ENCODE measurements at places on chromosomes 7 and 10.

DNA sequence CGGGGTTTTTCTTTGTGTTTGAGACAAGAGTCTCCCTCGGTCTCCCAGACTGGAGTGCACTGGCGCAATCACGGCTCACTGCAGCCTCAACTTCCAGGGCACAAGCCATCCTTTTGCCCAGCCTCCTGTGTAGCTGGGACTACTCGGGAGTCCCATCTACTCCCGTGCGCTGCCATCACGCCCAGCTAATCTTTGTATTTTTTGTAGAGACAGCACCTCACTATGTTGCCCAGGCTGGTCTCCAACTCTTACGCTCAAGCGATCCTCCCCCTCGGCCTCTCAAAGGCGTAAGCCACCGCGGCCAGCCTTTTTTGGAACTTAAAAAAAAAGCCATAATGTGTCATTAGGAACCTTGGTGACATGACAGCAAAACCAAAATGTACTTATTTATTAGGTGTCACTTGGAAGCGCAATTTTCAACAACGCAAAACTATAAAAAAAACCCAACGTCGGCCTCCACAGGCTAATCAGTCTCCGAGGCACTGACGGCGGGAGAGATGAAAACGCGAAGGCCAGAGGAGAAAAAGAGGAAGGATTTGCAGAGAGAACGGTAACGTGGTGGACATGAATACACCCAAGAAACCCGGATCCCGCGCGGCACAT is 911 bp upstream of the HNRNPH3 start:
- DNase-seq: peak; percentile 20

DNA sequence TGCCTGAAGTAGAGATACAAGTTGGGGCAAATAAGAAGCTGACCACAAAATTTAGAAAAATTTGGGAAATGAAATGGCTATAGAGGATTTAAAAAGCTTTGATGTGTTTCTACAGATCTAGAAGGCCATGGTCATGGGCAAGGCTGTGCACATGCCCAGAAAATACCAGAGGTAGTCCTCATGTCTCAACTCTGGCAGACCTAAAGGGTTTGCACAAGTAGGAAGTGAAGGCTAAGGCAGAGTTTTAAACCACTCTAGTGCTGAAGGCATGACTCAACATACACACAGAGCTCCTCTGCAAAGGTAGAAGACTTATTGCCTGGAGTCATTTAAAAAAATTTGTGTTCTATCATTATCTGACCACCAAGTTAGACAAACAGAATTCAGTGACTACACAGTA is 364.6 kb downstream of the CCSER2 start:
- DNase-seq: no peak

- DNase-seq: peak; percentile 20
These were observed 689 bp upstream of the SMARCD3 start for GRCh38 chr7:151249034-151249731.

DNA sequence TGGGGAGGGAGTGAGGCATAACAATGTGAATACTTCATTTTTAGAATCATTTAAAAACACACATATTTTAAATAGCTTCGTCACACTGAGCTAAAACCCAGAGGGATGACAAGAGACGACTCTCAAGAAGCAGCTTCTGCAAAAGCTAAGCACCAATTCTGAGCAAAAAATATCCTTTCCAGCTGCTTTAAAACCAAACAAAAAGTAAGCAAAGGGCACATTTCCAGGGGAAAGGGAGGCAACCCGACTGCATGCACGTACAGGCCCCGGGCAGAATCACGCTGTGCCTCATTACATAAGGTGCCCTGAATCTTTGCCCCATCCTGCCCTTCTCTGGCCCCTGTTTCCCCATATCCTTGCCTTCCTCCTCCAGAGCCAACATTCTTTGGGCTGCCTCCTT is 78.4 kb downstream of the DGKI start:
- DNase-seq: no peak

DNA sequence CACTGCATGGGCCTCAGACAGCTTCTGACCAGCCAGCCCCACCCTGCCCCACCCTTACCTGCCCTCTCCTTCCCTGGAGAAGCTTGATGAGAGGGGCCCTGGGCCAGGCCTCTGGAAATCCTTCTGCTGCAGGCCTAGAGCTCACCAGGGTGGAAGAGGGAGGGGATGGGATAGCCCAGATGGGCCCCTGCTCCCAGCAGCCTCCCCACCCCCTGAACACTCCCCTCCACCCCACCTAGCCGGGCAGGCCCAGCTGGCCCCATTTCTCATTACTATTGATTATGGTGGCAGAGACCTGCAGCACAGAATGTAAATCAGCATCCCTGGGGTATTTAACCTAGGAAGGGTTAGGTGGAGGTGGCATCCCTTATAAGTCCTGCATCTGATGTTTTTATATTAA is 11.6 kb upstream of the RET start:
- DNase-seq: no peak

DNA sequence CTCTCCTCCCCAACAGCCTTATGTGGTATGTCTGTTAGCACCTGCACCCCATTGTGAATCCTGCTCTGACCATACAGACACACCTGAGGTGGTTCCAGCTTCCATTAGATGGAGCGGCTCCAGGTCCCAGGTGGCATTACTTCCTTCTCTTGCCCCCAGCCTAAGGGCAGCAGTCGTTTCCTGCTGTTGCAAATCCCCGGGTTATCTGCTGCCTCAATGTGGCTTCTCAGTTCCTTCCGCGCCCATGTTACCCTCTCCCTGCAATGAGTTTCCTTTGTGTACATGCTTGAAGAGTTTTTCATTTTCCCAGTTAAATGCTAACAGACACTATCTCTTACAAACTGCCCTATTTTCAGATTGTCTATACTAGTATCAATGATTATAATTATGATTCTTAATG is 62.8 kb upstream of the PRKCQ start:
- DNase-seq: no peak
